ENCODE measurements at places on chromosomes 2 and 18. TPM values are rescaled to one million over a fixed set of nuclear protein-coding genes. Genes with fewer than 3 reads are reported as not detected.
A peak's percentile ranks its signal among the peaks of the same experiment; 100 is the strongest.

DNA sequence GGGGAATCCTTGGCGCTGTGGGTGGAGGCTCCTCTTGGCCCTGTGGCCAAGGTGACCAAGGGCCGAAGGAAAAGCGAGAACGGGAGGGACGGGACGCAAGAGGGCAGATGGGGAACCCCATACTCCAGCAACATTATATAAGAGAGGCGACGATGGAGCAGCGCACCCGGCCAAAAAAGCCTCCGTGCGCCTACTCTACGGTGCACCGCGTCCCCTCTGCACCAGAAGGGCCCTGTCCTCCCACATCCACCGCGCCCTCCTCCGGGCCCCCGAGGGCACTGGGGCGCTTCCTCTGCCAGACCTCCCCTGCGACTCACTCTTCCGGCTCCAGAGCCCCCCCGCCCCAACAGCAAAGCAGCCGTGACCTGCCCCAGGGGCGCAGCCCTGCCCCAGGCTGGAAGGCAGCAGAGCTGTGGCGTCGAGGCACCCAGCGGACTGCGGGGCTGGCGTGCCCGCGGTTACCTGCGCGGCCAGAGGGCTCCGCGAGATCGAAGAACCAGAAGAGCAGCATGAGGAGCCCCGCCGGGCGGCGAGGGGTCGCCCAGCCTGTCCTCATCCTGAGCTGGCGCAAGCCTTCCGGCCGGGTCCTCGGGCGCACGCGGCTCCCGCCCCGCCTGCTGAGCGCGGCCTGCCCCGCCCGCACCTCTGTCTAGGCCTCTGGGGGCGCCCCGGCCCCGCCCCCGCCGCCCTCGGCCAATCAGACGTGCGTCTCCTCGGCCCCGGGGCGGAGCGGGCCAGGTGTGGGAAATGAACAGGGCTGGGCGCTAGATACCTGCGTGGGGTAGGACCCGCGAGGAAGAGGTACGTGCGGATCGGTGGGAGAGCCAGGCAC, 106.3 kb upstream of the CD302 start:
- peak; percentile 36 for DNase-seq

- no peak for DNase-seq
Measured at GRCh38 chr2:240735476-240735875, 43.8 kb downstream of the AQP12A start.

DNA sequence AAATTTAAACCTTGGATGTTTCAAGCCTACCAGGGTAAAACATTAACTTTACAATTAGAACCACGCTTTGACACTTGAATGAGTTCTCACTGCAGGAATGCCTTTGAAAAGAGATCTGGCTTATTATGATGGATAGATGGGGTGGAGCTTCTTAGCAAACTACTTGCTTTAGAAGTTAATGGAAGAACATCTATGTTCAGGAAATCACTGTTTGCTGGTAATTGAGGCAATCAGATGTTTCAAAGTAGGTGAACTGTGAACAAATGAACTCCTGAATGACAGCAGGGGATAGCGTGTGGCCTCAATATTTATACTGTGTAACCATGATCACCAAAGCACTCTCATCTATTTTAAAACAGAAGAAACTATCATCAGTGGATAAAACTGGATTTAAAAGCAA, 383.6 kb downstream of the PIK3C3 start:
- DNase-seq = no peak

- no peak for DNase-seq
Measured at GRCh38 chr2:147485210-147485851, 359.5 kb upstream of the ACVR2A start.

- no peak for DNase-seq
Measured at GRCh38 chr18:27014841-27015240, 149.3 kb upstream of the AQP4 start.

- no peak for DNase-seq
Measured at GRCh38 chr2:34143149-34143548, 544.0 kb upstream of the FAM98A start.

- no peak for DNase-seq
Measured at GRCh38 chr2:191318037-191318728, 73.0 kb downstream of the MYO1B start.

DNA sequence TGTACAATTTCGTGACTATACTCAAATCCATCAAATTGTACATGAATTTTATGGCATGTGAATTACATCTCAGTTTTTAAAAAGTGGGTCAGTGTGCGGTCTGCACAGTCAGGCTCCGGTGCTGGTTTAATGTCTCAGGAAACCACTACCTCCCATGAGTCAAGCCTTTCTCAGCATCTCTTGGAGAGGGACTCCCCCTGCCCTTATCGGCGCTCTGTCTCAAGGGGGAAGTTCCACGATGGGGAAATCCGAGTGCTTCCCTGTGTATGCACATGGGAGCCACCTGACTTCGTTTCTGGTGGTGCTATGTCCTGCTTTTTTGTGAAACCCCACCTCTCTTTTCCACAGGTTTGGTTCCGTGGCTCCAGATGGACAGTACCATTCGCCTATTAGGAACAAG, 72.5 kb downstream of the ACOXL start:
- DNase-seq = no peak

DNA sequence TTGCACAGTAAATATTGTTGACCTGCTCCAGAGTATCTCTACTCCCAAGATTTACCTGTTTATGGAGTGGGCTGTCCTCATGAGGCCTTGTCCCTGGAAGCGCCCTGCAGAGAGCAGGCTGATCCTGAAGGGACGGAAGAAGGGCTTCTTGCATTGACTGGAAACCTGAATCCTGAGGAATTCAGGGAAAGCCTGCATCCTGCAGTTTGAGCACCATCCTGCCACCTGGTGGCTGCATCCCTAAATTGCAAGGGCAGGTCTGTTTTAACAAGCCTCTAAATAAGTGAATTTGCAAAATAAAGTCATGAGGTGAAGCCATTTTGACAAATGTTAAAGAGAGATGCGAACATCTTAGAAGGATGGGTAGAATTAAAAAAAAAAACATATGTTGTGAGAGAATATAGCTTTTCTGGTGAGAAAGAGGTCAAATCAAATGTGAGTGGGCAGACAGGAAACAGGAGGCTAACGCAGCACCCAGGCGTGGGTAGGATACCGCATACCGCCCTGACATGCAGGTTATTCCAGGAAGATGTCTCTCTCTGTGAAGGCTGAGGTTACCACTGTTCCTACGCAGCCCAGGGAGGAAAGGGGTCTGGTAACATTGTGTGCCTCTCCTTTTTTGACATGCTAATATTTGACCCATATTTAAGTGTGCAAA, 754.9 kb downstream of the RNF144A start:
- peak; percentile 50 for DNase-seq

- no peak for DNase-seq
Measured at GRCh38 chr2:175275539-175275938, 94.0 kb upstream of the ATP5MC3 start.

DNA sequence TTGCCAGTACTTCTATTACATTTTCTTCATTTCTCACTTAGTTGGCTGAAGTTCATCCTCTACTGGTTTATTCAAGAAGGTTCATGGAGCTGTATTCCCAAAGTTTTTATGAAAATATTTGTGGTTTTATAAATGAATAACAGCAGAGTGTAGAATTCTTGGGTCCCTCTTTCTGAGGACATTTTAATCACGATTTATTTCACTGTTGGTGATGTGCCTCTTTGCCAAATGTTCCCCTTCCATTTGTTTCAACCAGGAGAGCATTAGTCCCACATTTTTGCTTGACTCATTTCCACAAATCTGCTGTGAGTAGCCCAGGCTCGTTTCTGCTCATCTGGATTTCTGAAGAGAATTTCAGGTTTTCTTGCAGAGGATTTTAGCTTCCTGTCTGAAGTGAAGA, 20.8 kb downstream of the COPS7B start:
- DNase-seq = no peak

GRCh38 chr2:29420464-29420863, 305.2 kb downstream of the CLIP4 start:
- no peak for DNase-seq

- DNase-seq = no peak
Measured at GRCh38 chr2:229815342-229815741, 101.0 kb upstream of the DNER start.

The APCDD1 gene
- 10.9 TPM for total RNA-seq

The SERPINB12 gene
- total RNA-seq = not detected

The MAL gene
- total RNA-seq = not detected

The RAB17 gene
- total RNA-seq = 49.9 TPM

The CAMKMT gene
- total RNA-seq = 24.1 TPM

Measured in progenitor cell of endocrine pancreas (in vitro differentiated cells).